Osteoblast (primary cell): ENCODE measurements at places on chromosomes 12 and 14. TPM values are rescaled to one million over a fixed set of nuclear protein-coding genes. Genes with fewer than 3 reads are reported as not detected.

Gene ENO2
- total RNA-seq = 8.5 and 13.4 TPM in 2 replicates

Gene AMIGO2
- 5.6 and 8.0 TPM in 2 replicates for total RNA-seq

Gene TAOK3
- 27.9 and 34.8 TPM in 2 replicates for total RNA-seq

Gene RIMBP2
- total RNA-seq = not detected in 2 replicates

Gene CFAP54
- total RNA-seq = 2.2 and 3.2 TPM in 2 replicates

Gene ASCL1
- not detected in 2 replicates for total RNA-seq

Gene GLS2
- 0.36 TPM in 1 of 2 replicates, not detected in the other for total RNA-seq

Gene LRIG3
- total RNA-seq = 85.0 and 96.1 TPM in 2 replicates

Gene SLC8B1
- 16.5 and 19.5 TPM in 2 replicates for total RNA-seq

Gene CACNA2D4
- 0.72 and 0.88 TPM in 2 replicates for total RNA-seq

Gene CCDC38
- under 0.01 TPM in 2 replicates for total RNA-seq

Gene GALNT4
- 9.4 and 11.5 TPM in 2 replicates for total RNA-seq

Gene PTPRO
- total RNA-seq = under 0.01 and 0.29 TPM in 2 replicates

Gene CFAP73
- total RNA-seq = not detected in 2 replicates

Gene NXPH4
- 0.88 and 1.1 TPM in 2 replicates for total RNA-seq

Gene CISTR
- total RNA-seq = not detected in 2 replicates

Gene SMARCD1
- total RNA-seq = 50.3 and 53.0 TPM in 2 replicates

Gene ETFBKMT
- 3.8 and 4.7 TPM in 2 replicates for total RNA-seq

Gene TEX22
- under 0.01 and 0.29 TPM in 2 replicates for total RNA-seq

Gene ENDOU
- total RNA-seq = not detected in 2 replicates

Gene MYH7
- total RNA-seq = not detected in 2 replicates

Gene SERPINA9
- total RNA-seq = under 0.01 and 0.29 TPM in 2 replicates

Gene HCAR1
- 0.59 and 1.1 TPM in 2 replicates for total RNA-seq

Gene TTC8
- 30.8 and 36.5 TPM in 2 replicates for total RNA-seq

Gene BICDL1
- not detected in 2 replicates for total RNA-seq

Gene TMPRSS12
- not detected in 2 replicates for total RNA-seq

Gene PTPRR
- under 0.01 TPM in 1 of 2 replicates, not detected in the other for total RNA-seq

Gene SLC22A17
- 18.1 and 19.7 TPM in 2 replicates for total RNA-seq

Gene LAG3
- not detected in 2 replicates for total RNA-seq

Gene ABCC9
- 14.5 and 28.3 TPM in 2 replicates for total RNA-seq

Gene KIF5A
- 0.29 and 0.36 TPM in 2 replicates for total RNA-seq

Gene PTGER2
- 2.9 and 3.3 TPM in 2 replicates for total RNA-seq
